ENCODE measurements at places on chromosomes 4 and X.

- no peak for DNase-seq
Observed at GRCh38 chrX:133849676-133850075, 135.7 kb downstream of the GPC3 start.

DNA sequence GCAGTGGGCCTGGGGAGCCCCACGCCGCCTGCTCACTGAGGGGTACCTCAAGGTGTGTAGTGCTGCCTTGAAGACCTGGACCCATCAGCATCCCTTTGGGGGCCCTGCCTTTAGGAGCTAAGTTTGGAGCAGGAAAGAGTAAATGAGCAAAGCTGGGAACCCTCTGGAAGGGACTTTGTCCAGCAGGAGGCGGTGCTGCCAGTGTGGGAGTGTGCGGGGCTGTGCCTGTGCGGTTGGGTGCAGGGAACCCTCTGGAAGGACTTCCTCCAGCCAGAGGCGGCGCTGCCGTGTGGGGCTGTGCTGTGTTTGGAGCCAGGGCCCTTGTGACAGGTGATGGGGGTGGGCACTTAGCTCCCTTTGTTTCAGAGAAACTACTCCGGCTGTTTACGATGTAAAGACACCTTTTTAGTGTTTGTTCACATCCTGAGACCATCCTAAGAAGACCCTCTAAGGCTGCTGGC lies 25.8 kb downstream of the RGS12 start:
- no peak for DNase-seq

- DNase-seq = no peak
Observed at GRCh38 chr4:164731827-164732474, 22.0 kb upstream of the SMIM31 start.

GRCh38 chrX:45266456-45266855 lies 65.8 kb upstream of the DIPK2B start:
- DNase-seq = no peak

DNA sequence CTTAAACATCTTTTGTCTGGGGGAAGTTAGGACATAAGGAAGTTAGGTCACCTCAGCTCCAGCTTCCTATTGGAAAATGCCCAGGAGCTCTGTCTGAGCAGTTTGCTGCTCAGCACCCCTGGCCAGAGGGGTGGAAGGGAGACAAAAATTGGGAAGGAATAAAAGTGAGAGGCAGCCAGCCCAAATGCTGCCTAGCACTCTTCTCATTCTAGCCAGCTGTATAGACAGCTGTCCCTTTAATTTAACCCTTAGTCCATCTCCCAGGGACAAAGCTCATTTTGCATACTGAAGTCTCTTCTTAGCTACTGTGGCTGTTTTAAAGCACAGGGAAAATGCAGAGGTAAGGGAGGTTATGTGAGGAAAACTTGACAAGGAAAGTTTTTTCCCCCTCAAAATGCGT lies 89.5 kb upstream of the CITED1 start:
- no peak for DNase-seq

- DNase-seq = no peak
Observed at GRCh38 chrX:134544135-134544512, 84.2 kb downstream of the HPRT1 start.

DNA sequence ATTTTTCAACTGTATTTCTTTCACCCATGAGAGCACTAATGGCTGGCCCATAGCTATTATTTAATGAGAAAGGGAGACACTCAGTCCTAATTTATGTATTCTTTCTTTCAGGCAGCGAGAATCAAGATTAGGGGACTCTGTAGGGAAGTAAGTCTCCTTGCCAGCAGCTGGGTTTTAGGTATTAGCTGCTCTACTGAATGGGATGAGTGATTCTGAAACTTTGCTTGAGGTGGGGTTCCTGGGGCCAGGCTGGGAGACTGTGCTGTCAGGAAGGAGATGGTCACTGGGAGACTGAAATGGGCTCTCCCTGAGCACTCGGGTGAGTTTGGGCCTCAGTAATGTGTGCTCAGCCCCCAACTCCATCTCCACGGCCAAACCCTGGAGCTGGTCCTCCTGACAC lies 78.7 kb downstream of the LNX1 start:
- no peak for DNase-seq

DNA sequence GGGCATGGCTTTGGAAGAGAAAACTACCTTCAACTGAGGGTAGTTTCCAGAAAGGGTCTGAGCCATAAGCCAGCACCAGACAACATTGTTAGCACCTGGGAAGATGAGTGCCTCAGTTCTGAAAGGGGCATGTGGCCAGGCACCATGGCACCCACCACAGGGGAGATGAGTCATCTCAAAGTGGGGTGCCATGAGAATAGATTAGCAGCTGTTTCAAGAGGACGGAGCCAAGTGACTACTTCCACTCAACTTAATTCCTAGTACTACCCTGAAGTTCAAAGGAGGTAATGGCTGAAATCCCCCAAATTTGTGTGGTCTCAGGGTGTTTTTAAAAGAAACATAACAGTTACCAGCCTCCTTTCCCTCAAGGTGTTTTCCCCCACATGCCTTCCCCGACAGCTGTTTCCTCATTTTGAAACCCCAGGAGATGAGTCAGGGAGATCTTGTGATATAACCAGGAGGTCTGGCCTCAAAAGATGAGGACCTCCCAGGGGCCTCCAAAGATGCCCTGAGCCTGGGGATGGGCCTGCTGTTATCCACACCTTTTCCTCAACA lies 27.8 kb upstream of the FTHL17 start:
- no peak for DNase-seq

DNA sequence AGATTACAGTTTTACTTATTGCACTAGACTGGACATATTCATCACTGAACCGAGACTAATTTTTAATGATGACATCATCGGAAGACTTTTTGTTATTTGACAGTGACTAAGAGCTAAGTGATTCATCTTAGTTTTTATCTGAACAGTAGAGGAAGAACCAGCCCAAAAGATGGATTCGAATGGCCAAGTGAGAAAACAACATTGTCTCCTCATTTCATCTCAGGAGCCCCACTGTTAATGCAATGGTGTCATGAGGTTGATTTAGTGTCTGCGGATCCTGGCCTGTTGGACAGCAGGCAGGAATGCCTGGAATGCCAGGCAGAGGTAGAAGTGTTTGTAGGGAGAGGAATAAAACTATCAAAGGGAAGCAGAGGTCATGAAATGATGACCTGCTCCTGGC lies 37.8 kb upstream of the HPF1 start:
- DNase-seq = no peak
